NCI-H774 (cell line): ENCODE measurements at places on chromosomes 5 and 9.

DNA sequence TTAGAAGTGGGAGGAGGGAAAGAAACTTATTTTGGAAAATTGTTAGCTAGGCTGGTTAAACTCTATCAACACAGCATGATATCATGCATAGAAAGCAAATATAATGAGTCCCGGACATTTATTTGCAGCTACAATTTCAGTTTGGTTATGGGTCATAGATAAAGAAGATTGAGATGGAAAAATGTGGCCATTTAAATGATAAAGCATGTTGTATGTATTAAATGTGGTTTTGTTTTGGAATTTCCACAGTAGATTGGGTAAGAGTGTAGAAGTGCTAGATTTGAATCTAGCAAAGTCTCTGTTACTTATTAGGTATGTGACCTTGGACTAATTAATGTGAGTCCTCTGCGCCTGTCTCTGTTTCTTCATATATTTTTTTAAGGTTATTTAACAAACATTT is 217.4 kb downstream of the KDM4C start:
- no peak for DNase-seq

DNA sequence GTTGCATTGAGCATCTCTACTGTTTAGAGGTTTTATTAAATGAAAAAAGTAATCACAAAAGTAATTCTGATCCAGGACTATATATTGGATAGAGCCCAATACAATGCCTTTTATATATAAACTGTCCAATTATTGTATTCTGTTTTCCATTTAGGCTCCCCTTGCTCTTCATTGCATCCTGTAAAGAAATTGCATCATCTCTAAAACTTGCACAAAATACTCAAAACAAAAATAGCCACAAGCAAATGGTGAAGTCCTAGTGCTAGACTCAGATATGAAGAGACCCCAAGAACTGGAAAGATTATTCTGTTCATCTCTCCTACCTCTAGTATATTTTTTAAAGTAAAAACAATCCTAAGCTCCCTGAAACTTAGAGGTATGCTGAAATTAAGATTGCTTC is 195.8 kb downstream of the NNT start:
- no peak for DNase-seq

DNA sequence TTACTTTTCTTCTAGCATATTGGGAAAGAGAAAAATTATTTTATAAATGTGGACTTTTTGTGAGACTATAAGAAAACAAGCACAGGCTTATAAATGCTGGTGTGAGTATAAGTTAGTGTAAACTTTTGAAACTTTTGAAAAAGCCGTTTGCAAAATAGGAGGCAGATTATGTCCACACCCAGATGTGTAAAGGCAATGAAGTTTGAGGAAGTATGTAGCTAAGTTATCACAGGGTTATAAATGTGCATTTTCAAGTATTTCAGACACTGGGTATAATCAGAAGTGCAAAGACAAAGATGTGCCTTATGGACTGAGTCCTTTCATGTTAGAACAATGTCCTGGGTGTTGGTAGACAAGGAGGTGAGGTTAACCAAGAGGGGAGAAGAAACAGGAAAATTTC is 85.5 kb downstream of the ANXA1 start:
- no peak for DNase-seq

DNA sequence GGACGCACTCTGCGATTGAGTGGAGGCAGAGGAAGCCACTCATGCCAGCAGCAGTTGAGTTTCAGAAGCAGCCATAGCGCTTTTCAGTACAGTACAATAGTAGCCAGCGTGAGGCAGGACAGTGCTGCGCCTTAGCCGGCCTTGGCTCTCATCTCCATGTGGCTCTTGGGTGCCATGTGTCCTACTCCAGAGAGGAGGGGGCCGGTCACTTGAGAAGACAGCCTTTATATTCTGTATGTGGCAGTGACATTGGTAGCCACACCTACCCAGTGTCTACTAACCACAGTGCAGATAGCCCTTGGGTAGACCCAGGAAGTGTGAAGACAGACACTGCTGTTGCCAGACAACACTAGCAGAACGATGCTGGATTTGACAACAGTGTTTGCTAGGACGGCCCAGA is 42.3 kb downstream of the FAM78A start:
- DNase-seq = no peak

DNA sequence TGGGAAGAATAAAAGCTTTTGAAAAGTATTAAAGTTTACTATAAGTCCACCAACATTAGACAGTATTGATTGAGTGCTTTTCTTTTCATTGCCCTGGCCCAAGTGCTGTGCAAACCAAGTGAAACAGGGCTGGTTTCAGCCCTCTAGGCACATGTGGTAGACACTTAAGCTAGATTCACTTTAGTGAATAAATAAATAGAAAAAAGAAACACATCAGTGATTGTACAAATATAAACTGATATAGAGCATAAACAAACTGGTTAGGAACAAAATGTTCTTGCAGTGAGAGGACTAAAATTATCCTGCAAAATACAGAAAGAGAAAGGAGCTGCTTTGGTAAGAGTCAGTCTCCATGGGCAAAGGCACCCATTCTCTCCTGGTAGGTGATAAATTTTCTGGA is 29.7 kb downstream of the ACTBL2 start:
- DNase-seq = no peak

GRCh38 chr9:77935211-77935610 is 96.4 kb downstream of the GNAQ start:
- DNase-seq = no peak

DNA sequence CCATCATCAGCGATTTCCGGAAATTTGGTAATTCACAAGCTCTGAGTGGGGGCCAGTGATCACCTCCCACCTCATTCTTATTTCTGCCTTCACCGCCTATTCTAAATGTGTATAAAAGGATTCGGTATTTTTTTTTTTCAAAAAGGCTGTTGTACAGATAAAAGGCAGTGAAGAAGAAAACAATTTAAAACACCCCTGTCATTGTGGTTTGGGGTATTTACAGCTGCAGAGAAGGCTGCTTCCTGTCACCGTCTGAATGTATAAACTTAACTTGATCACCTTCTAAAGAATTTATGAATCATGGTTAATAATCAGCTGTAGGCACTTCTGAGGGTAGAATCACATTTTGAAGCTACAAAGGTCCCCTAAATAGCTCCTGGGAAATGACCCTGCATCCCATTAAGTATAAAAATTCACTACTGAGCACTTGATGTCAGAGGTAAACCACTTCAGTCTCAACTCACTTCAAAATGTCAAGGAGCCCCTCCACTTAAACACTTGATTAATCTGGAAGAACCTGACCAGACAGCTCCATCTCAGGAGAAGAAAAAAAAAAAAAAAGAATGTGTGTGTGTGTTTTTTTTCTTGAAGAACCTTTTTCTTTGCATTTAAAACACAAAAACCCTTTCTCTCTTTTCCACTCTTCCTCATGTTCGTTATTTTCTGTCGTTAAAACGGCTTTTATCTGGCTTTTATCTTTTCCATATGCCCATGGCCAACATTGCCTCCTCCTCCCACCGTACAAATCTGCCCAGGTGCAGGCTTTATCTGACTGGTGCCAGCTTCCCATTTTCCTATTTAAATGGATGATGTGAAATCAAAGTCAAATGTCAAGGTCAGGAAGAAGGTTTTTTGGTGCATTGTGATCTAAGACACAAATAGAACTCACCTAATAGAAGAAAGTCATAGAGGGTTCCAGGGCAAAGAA is 291.2 kb downstream of the IRX1 start:
- DNase-seq = no peak

DNA sequence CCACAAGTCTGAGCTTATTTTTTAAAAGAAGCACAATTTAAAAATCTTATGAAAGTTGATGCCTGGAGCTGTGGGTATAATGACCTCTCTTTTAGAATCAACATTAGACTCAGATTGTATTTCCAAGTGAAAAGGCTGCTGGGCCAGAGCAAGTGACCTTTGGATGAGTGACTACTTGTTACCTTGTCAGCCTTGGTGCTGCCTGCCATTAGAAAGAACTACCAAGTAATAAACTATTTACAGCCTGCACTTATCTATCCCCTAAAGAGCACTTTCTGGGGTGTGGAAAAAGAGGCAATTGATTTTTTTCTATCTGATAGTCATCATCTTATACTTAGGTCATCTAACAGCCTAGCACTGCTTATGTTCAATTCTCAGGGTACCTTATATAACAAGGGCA is 134.9 kb upstream of the FBXL17 start:
- no peak for DNase-seq

DNA sequence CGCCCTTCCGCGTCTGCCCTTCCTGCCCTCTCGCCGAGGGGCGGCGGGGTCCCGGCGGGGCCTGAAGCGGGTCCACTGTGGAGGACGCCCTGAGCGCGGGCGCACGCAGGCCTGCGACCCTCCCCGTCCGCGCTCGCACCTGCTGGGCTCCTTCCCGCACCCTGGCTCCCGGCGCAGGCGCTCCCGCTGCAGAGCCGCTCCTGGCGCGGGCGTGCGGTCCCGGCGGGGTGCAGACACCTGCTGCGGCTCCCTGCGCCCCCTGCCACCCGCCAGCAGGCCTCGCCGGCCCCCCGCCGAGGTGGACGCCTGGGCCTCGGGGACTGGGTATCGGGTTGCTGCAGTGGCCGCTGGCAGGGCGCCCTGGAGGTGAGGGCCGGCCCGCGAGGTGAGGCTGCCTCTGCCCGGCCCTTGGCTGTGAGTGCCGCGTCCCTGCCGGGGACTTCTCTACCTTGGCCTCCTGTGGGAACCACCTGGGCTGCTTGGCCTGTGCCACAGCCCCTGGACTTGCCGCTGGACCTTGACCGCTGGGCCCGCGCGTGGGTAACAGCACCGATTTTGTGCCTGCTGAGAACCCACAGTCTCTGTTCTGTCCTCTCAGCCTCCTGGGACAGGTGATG is 627 bp downstream of the ARRDC1 start:
- DNase-seq = peak; percentile 45

DNA sequence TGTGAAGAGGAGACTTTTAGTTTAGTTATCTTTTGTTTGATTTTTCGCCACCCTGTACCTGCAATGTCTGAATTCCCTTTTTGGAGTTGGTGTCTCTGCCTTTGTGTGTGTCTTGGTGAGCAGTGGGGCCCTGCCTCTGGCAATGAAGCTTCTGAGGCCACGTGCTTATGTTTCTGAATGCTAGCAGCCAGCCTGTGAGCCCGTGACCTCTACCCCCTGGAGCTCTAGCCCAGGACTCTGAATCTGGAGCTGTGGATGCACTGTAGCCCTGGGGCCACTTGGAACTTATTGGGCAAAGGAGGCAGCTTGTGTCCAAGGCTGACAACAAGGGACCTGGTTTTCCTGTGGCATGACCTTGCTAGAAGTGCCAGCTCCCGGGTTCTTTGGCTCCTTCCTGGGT is 19.4 kb downstream of the ENTREP1 start:
- no peak for DNase-seq

GRCh38 chr5:149860801-149861322 is 83.7 kb downstream of the PDE6A start:
- no peak for DNase-seq

DNA sequence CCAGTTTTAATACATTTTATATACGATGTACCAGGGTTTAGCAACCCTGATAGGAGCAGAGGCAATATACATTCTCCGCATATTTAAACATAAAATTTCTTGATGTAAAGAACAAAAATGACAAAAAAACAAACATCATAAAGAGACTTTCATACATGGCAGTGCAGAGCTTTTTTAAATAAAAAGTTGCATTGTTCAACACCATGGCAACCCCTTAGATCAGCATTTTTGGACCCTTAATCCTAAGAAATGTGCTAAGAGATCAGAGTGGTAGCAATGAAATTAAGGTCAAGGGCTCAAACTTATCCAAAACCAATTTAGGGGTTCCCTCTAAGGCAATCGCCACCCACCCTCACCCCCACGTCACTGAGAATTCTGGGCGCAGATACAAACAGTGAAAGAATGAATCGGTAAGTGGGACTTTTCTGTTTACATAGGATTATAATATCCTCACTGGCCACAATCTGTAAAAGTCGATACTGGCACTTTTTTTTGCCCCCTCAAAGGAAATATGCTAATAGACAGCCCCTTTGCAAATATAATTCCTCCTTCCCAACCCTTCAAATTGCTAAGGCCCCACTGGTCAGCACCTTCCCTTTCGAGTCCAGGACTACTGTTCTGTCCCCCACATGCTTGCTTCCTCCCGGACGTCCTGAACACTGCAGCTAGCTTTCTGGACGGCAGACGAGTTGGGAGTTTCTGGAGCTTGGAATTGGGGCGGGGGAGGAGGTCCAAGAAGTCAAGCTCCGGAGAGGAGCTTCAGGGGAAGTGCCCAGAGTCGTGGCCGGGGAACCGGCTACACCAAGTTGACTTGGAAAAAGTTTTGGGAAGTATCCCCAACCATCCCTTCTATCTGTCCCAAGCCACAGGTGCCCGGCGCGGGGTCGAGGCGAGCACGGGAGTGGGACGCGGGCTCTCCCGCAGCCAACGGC is 2.2 kb downstream of the GAS1 start:
- no peak for DNase-seq

- DNase-seq = no peak
Measured at GRCh38 chr5:122478741-122479442, 166.9 kb downstream of the SNCAIP start.

DNA sequence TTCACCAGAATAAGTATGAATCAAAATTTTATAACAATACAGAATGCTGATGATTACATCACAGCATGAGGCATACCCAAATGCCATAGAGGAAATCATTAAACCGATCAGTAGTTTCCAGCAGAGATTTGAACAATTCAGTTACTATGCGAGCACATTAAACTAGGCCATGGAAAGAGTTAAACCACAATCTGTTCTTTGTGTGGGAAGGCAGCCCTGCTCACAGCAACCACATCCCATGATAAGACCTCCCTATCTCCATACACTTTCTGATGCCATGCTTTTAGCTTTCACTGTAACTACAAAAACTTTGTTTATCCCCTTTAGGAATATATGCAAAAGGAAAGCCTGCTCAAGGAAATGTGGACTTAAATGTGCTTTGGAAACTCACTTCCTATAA is 4.5 kb downstream of the NFIB start:
- no peak for DNase-seq

DNA sequence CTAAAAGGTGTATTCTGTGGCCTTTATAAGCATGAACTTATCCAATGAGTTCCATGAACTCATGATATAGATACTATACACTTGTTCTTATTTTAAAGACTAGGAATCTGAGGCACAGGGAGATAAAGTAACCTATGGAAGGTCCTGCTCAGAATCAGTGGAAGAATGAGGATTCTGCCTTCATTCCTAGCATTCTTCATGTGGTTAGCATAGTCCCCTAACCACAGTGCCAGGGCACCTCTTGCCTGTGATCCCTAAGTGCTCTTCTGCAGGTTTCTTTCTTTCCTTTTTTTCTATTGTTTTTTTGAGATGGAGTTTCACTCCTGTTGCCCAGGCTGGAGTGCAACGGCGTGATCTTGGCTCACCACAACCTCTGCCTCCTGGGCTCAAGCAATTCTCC is 174.1 kb downstream of the C9orf152 start:
- no peak for DNase-seq

DNA sequence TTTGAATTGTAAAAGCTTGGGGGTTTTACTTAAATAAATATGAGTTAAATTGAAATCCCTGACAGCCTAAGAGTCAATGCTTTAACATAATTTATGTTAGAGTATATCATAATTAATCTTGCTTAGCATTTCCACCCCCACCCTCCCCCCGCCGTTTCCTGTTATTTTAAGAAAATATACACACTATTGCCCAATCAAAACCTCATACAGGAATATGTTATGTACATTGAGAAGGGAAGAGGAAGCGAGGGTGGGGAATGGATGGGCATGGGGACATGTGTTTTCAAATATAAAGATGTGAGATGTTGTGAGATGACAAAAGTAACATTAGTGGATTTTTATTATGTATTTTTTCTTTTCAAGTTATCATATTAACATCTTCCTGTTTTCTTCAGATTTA is 561.1 kb upstream of the MEF2C start:
- no peak for DNase-seq
